NCI-H226 (cell line): ENCODE measurements at places on chromosomes 6 and 20.

DNA sequence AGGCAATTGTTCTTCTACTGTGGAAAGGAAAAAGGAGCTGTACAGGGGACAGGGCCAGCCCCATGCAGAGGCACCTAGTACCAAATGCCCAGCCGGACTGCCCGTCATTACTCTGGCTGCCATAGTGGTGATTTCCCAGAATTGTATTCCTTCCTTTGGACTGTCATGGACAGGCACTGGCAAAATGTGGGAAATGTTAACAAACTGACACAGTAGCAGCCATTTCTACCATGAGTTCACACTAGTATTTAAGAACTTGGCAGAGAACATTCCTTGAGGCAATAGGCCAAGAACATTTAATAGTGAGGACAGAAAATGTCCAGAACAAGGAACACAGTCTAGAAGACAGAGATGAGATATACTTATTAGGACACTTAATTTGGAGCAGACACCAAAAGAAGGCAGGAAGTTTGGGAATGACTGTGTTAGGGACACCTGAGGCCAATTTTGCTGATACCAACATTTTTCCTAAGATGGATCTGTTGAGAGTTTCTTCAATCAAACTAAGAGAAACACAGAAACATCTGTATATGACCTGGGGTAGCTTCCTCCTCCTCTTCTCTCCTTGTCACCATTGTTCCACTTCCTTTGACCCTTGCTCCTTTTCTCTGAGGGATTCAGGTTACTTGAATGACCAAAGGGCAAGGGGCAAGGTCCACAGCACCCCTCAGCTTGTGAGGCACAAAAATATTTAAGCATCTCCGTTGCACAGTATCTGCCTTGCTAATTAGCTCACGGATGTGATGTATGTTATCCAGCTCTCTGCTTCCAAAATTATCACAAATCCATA is 14.9 kb downstream of the ADTRP start:
- DNase-seq: no peak

GRCh38 chr20:54633374-54634355 is 158.3 kb downstream of the DOK5 start:
- DNase-seq: no peak

- DNase-seq: no peak
Observed at GRCh38 chr6:2746557-2747061, 4.1 kb downstream of the MYLK4 start.

DNA sequence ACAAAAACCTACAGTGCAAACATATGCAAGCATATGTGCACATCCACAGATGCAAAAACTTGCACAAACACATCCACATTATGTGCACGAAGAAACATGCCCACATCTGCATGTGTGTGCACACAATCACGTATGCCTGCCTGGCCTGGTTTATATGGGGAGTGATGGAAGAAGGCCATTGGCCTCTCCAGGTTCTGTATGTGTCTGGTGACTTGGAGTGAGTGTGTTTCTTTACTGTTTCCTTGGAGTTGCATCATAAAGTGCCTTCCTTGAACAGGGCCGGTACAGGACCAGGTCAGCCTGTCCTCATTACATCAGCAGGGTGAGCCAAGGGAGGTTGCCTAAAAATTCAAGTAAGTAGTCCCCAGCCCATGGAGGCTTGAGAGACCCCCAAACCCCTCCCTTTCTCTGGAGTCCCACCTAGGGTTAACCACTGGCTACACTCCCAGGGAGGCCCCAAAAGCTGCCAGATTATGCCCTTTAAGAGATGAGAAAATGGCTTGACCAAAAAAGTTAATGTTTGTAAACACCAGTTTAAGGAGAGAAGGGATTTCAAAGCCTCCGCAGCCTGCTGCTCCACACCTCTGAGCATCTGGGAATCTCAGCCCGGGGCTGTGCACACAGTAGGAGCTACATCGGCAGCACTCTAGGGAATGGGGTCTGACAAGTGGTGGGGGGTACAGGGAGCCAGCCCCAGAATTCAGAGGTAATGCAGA is 140.8 kb downstream of the VEGFA start:
- DNase-seq: no peak

GRCh38 chr20:31707994-31708735 is 14.5 kb downstream of the BCL2L1 start:
- DNase-seq: no peak

- DNase-seq: peak; percentile 39
Observed at GRCh38 chr6:170290296-170291128, at the start of gene DLL1. Gene DLL1 (minus strand): TSS chr6:170291078. CDS start chr6:170290139, 939 bp downstream.
